ENCODE measurements at places on chromosomes 12 and 14.

- DNase-seq: no peak
Measured at GRCh38 chr12:52259657-52260243, 14.7 kb upstream of the KRT86 start.

- DNase-seq: no peak
Measured at GRCh38 chr14:95452176-95452892, 64.1 kb downstream of the SYNE3 start.

DNA sequence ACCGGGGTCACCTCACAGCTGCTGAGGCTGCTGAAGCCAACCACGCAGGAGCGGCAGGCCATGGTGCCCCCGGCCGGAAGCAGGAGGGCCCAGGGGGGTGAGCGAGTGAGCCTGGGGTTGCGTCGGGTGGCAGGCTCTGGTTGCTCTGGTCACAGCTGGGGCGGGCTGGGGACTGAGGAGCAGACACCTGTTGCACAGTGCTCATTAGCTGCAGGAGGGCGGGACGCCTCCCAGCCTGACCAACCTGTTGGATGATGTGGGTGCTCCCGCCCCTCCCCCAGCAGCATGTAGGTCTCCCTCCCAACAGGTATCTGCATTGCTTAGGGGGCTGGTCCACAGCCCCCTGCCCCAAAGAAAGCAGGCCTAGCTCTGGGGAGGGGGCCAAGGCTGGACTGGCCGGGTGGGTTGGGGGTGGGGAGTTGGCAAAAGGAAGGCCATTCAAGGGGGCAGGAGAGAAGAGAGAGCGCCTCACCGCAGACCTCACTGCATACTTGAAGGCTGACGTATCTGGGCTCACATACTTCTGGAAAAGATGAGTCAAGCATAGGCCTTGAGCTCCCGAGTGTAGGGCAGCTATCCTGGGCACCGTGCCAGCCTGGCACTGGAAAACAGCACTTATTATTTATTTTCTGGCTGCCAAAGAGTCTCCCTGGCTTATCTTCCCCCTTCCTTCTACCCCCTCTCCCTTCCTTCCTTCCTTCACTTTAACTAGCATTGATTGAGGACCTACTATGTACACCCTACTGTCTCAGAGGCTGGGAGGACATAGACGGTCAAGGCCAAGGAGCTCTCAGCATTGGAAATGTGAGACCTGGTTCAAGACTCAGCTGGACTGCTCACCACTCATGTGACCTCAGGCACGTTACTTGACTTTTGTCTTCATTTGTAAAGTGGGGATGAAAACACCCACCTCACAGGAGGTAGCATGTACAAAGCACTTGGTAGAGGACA lies at the start of gene KRT80:
TSS of gene KRT80 (minus strand) at position 174 of the 951 bp plus-strand sequence. CDS start at position 62, 112 bp downstream.
- no peak for DNase-seq

DNA sequence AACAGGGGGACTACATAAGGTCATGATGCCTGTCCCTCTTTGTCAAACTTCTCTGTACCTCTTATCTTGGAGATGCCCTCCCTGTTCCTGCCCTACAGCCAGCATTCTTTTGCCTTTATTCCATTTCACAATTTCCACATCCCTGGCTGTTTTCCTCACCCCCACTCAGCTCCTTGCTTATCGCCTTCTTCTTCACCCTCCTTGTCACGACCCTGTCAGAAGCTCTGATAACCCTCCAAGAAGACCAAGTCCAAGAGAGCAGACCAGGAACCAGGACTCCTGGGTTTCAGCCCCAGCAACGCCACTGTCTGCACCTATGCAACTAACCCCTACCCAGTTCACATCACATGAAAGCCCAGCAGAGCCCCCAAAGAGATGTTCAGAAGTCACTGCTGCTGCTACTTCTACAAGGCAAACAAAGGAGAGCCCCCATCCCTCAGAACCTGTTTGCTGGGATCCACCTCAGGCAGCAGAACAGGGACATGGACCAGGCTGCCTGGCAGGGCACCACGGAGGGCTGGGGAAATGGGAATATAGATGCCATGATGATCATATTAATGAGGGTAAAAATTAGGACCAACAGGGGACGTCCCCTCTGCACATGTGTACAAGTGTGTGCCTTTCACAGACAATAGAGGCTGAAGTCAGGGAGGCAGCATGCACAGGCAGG lies 92.8 kb downstream of the SINHCAF start:
- DNase-seq: no peak

DNA sequence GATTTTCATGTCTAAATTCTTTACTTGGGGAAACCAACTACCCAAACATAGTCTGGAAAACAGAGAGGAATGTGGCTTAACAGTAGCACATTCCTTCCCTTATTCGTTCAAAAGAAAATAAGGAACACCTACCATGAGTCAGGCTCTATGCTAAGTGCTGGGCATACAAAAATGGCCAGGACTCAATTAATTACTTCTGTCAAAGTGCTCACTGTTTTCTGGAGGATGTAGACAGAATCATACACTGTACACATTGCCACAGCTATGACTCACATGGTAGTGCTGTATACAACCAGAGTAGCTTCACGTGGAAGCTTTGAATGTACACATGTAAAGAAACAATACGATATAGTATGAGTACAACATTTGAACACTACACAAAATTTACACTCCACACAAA lies 50.1 kb downstream of the SLC25A21 start:
- DNase-seq: no peak

GRCh38 chr12:111242184-111242583 lies 126.7 kb downstream of the PHETA1 start:
- no peak for DNase-seq

- DNase-seq: no peak
Measured at GRCh38 chr12:52391618-52392002, 6.2 kb upstream of the KRT84 start.

GRCh38 chr14:29054119-29054518 lies 287.5 kb downstream of the FOXG1 start:
- DNase-seq: no peak

GRCh38 chr12:69269736-69270135 lies 30.4 kb downstream of the CPSF6 start:
- no peak for DNase-seq
